Right cardiac atrium (tissue), 5 donors: ENCODE measurements at places on chromosomes 2 and 18.

DNA sequence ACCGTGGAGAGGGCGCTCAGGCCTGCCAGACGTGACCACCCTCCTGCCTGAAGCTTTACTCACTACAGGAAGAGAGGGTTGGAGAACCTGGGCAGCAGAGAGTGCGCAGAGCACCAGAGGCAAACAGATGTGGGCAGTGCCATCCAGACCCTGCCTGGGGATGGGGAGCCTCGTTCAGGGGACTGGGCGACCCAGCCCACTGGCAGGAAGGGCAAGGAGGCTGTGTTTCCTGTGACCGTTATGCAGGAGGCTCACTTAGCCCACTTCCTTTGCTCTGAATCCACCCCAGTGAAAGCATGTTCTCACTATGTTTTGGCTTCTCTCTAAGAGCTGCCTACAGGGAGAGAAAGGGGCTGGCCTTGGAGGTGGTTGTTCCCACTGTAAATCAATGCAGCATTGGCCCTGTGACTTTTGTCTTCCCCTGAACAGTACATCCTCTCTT, 23.0 kb upstream of the ACKR3 start:
- DNase-seq = no peak

DNA sequence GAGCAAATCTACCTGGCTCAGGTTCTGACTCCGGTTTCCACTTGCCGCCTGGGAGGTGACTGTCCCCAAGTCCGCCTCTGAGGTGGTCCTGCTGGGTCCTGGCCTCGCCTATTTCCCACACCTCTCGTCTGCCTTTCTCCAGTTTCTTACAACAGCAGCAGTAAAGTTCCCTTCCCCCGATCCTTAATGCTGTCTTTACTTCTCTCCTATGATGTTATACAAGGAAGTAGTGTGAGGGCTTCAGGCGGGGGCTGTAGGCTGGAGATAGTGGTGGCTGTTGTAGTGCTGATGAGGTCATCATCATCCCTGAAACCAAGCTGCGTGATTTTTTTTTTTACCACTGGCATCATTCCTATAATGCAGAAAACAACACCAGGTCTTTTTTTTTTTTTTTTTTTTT, 18.9 kb downstream of the TGIF1 start:
- no peak for DNase-seq

DNA sequence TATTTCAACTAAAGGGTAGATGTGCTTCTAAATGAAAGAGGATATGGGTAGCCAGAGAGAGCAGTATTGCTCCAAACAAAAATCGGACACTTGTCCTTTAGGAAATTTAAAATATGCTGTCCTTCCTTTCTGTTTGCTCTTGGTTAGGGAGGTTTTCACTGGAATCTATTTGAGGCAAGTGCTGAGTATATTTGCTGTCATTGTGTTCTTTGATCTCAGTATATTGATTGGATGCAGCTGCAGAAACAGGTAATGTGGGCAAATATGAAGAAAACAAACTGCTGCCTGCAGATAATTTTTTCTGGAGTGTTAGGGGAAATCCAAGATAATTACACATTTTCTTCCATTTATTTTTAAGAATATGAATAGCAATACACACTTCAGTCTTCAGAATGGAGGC, 410.2 kb downstream of the NCKAP5 start:
- no peak for DNase-seq

GRCh38 chr2:85539361-85540132, 579 bp downstream of the MAT2A start:
- DNase-seq = peak; percentile 91

DNA sequence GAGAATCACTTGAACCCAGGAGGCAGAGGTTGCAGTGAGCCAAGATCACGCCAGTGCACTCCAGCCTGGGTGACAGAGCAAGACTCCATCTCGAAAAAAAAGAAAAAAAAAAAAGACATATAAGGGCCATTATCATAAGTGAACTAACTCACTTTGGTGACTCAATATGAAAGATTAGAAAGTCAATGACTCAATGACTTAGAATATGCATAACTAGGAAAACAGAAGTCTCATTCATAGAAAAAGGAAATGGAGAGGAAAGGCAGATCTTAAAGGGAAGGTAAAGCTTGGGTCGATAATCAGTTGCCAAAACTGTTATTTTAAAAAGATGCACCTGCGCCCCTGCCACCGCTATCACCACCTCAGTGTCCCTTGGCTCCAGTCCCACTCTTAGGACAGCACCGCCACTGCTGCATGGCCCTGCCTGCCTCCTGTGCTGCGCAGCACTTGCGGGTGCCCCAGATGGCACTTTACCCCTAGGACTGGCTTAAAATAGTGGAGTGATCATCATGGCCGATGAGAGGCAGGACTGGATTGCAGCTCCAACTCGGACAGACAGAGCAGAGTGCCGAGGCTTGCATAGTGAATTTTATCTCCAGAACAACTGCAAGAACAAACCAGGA, 54.7 kb downstream of the INO80D start:
- no peak for DNase-seq

DNA sequence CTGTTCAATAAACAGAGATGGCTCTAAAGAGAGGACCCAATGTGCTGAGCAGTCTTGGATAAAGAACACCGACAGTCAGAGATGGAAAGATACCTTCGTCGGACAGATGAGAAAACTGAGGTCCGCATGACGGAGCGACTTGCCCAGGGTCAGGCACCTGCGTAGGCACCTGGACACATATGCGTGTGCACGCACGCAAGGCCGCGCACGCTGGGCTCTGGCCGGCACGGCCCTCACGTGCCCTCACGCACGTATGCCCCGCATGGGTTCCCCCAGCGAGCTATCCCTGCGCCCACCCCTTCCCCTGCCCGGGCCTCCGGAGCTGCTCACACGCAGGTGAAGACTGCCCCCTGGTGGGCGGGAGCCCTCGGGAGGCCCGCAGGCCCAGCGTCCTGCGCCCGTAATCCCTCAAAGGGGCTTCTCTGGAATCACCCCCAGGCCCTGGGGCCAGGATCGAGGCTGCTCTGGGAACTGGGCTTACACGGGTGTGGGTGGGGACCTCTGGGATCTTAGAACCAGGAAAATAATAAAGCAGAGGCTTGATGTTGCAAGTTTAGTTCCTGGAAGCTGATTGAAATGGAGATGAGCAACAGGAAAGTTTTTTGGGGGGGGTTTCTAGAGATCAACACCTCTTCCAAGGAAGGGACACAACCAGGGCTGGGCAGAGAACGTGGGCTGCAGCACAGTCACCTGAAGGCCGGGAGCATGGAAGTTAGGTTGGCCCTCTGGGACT, 246.3 kb downstream of the TNS1 start:
- DNase-seq = peak; percentile 92

DNA sequence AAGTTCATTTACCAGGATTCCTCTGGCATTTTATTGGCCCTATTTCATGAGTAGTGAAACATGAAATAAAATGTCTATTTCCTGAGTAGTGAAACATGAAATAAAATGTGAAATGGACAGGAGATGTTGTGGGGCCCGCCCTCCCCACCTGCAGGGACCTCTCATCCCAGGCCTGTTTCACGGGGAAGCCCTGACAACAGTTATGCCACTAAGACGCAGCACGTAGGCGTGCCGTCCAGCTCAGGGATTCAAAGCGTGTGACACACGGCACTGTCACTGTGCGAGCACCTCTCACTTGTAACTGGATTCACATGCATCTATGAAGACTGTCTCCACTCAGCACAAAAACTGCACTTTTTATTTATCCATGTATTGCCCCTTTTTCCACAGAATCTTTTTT, 83.4 kb upstream of the SNTG2 start:
- no peak for DNase-seq

- peak; percentile 24 for DNase-seq
These were observed 39.5 kb downstream of the UGP2 start for GRCh38 chr2:63881205-63881604.

DNA sequence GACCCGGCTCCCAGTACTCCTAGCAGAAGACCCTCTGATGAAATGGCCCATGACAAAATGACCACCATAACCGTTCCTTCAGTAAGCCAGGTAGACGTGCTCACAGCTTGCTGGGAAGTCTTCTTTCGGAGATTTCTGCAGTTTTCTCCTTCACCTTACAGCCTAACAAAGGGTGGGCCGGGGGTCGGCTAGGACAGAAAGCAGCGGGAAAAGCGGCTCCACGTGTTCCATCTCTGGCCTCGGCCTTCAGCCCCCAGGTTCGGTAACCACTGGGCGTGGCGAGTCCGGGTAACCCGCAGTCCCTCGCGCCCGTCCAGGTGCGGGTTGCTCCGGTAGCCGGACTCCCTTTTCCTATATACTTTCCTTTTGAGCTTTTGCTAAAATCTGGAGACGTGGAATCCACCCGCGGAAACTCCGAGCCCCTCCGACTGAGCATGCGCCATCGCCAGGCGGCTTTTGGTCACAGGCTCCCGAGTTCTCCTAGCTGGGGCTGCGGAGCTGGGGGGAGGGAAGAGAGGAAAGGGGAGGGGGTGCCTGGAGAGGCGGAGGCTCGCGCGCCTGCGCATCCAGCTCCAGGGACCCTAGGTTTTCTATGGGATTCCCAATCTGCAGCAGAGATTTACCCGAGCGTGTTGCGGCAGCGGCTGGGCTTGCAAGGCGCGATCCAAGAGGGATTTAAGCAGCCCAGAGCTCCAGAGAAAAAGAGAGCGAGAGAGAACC, at the start of gene VSNL1:
VSNL1 (plus strand) TSS at position 604 of the 720 bp plus-strand sequence. CDS start 51,379 bp downstream, outside the sequence.
- DNase-seq = peak; percentile 73

- peak; percentile 62 for DNase-seq
These were observed 2.8 kb downstream of the FZD5 start for GRCh38 chr2:207766697-207767460.

DNA sequence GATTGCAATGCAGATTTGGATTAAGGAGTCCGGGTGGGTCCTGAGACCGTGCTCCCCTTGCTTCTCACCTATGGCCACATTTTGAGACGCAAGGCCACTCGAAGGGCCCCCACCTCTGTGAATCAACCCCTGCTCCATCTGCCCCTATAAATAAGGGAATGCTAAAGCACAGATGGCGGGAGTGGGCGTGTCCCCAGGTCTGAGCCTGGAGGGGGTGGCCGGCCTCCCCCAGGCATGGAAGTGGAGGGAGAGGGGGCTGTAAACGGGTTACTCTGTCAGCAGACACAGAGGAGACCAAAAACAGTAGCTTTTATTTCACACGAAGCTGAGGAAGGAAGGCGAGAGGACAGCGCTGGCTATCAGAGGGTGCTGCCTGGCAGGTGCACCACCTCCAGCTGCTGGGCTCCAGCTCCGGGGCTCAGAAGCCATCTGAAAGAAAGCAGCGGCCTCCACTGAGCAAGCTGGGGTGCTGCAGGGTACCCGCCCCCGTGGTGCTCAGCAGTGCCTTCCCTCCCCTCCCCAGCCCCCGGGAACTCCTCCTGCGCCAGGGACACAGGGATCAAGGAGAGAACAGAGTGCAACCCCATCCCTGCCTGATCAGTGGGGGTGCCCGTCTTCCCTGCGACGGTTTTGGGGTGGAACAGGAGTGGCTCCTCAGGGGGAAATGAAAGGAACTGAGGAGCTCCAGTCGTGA, 56.7 kb upstream of the RAB6C start:
- DNase-seq = no peak

DNA sequence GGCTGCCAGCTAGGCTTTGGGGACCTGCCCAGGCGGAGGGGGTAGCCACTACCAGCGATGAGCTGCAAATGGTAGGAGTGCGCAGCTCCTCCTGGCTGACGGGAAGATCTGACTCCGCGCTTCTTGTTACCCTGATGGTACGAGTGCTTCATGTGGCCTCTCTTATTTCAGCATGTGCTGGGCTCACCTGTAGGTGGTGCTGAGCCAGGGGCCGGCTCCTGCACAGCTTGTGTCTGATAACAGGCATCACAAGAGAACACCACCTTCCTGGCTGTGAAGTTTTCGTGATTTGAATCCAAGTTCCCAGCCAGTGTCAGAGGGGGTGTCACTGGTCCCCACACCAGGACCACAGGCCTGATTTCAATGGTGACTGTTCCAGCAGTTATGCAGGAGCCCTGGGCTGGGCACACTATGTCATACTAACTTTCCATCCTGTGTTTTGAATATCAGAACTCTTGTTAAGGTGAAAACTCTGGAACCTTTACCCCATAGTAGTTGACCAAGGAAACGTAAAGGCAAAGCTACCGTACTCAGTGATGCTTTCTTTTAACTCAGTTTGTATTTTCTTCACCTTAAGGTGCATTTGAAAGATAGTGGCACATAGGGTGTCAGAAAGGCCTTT, 28.0 kb downstream of the APCDD1 start:
- no peak for DNase-seq

- no peak for DNase-seq
These were observed 40.5 kb downstream of the RBKS start for GRCh38 chr2:27849558-27850205.

GRCh38 chr2:101374821-101375561, 12.3 kb downstream of the CREG2 start:
- DNase-seq = no peak

- DNase-seq = no peak
These were observed 175.6 kb downstream of the EN1 start for GRCh38 chr2:118671701-118672454.

GRCh38 chr2:162025121-162025911, 48.7 kb downstream of the DPP4 start:
- DNase-seq = no peak

- no peak for DNase-seq
These were observed 3.5 kb upstream of the EN1 start for GRCh38 chr2:118850901-118851415.

- DNase-seq = no peak
These were observed 35.5 kb upstream of the KIDINS220 start for GRCh38 chr2:8872821-8873432.

GRCh38 chr2:23753291-23754010, 173.5 kb downstream of the ATAD2B start:
- DNase-seq = no peak

DNA sequence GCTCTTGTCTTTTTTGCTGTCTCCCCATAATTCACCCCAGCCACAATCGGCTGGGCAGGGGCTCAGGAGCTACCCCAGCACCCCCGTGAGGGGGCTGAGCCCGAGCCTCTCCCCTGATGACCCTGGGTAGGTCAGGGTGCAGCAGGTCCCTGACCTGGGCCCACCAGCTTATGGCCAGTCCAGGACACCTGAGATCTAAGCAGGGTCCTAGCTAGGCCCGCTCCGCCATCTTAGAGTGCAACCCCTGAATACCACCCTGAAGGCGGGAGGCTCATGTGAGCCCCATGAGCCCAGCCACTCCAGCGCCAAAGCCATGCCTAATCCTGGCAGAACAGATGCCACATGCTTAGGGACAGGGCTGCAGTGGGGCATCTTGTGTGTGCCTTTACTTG, 16.2 kb downstream of the STK25 start:
- no peak for DNase-seq

- no peak for DNase-seq
These were observed 38.2 kb downstream of the AOX1 start for GRCh38 chr2:200624026-200624425.

GRCh38 chr2:23532391-23533337, 147.7 kb downstream of the KLHL29 start:
- DNase-seq = no peak
